Stimulated activated CD4-positive, alpha-beta T cell treated with anti-CD3 and anti-CD28 coated beads, Interleukin-2, amount 100 ng/mL, for 24 hours (primary cell): ENCODE measurements at places on chromosomes 7 and 10.

GRCh38 chr7:35658606-35659201 is 36.2 kb downstream of the HERPUD2 start:
- DNase-seq, result no peak

DNA sequence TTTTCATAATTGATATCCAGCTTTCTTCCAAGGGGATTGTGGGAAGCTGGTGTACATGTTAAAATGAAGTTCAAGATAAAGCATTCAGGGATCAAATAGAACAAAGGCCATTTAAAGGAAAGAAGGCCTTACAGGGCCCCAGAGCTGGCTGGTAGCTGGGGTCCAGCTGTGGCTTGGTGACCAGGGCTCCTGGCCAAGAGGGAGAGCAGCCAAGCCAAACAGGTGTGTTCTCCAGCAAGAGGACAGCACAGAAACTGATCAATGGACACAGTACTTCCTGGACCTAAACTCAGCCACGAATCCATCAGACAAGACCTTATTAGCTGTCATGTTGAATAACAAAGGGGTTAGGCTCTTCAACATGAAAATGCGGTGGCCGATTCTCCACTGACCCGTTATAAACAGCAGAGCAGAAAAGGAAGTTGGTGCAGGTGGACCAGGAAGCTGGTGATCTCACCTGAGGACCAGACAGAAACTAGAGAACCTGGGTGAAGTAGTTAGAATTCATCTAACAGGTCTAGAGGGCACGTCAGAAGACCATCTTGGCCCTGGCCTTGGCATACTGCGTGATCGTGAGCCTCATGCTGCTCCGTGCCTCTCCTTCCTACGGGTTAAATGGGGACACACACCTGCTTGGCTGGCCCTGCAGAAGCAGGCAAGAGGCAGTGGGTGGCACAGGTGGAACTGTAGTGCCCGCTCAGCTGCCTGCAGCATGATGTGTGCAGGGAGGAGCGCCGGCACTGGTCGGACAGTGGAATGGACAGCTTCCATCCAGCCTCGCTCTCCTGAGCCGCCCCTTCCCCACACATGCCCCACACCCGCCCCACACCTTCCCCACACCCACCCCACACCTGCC is 53.8 kb downstream of the PARP12 start:
- no peak for DNase-seq

GRCh38 chr7:144720149-144720548 is 115.7 kb downstream of the TPK1 start:
- DNase-seq, result no peak

DNA sequence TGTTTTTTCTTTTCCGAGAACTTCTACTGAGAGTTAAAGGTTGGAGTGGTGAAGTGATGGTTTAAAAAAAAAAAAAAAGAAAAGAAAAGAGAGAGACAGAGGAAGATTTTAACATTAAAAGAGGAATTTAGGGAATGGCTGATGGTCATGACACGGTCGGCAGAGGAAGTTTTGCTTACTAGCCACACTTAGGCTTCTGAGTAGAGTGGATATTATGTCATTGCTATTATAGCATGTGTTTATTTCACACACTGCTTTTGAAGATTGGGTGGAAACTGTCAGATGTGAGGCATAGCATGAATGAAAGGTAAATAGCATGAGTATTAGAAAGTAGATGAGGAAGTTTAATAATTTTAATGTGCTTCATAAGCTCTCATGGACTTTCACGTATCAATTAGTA is 2.5 kb downstream of the KAT6B start:
- DNase-seq, result no peak

DNA sequence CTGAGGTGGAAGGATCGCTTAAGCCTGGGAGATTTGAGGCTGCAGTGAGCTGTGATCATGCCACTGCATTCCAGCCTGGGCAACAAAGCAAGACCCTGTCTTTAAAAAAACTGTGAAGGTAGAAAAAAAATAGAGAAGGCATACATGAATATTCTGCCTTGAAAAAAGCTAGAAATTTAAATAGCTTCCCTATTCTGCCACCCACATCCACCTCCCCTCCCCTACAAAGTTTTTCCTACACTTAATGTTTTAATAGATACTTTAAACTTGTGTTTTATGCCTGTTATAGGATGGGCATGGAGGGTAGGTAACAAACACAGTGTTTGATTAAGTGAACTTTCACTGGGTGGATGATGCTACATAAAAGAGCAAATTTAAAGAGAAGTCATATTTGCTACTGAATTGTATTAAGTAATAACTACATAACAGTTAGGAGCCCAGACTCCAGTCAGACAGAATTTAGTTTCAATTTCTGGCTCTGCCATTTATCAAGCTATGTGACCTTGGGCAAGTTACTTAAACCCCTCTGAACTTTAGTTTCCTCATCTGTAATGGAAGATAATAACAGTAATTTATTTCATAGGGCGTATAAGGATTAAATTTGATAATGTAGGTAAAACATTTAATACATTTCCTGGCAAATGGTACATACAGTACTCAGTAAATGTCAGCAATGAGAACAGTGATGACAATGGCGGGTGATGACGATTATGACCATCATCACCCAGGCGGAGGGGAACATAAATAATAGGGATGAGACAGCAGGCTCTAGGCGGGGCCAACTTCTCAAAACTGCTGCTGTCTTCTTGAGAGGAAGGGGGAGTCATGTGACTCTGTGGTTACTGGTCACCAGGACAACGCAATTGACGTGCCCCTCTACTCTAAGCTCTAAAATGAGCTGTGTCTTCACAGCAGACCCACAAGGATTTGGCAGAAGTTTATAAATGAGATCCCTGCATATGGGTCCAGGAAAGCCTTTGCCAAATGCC is 15.8 kb downstream of the DNMBP start:
- peak; percentile 49 for DNase-seq

GRCh38 chr10:30294476-30295240 is 54.4 kb downstream of the MTPAP start:
- no peak for DNase-seq

DNA sequence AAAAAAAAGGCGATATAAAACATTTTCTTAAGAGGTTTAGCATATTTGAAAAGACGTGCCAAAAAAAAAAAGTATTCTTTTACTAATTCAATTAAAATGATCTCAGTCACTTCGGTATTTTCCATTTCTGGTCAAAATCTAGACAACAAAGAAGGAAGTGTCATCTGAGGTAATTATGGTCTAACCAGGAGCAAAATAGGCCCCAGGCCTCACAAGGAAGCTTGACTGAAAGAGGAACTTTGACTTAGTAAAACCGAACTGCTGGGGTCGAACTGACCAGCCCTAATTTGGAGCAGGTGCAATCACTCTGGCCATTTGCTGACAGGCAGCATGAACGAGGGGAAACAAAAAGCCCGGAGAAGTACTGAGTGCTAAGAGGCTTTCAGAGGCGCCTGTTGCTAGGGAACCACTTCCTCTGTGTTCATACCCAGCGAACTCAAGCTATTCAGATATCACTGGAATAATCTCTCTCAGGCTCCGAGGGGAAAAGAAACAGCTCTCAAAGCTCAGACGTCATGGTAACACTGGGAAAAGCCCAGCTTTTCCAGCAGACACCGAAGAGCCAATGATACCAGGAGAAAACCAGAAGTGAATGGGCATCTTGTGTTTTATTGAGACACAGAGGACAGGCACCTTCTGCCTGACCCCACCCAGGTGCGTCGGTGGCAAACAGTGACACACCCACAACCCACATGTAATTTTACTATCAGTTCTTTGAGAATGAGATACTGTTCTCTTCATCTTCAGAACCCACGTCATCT is 126.5 kb downstream of the FAM107B start:
- peak; percentile 61 for DNase-seq

DNA sequence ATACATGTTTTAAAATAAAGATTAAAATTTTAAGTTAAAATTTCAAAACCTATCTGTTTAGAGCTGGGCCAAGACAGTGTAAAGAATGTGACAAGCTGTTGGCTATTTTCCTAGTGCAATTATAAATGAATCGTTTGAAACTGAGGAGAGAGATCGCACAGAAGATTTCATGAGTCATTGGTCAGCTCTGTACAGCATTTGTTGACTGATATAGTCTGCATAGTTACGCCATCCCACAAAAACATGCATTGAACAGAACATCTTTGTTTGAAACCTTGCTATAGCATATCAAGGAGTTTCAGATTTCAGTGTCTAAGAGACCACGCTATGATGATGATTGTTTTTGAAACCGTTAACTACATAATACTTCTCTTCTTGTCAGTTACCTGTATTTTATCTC is 1.3 kb upstream of the C10orf67 start:
- DNase-seq, result no peak

- peak; percentile 42 for DNase-seq
Measured at GRCh38 chr7:150685219-150686029, at the start of gene GIMAP2. Gene GIMAP2 (plus strand): TSS chr7:150685706. CDS start chr7:150687060, 1,354 bp downstream.

GRCh38 chr10:5502061-5502521 is 2.7 kb upstream of the CALML5 start:
- DNase-seq, result no peak

DNA sequence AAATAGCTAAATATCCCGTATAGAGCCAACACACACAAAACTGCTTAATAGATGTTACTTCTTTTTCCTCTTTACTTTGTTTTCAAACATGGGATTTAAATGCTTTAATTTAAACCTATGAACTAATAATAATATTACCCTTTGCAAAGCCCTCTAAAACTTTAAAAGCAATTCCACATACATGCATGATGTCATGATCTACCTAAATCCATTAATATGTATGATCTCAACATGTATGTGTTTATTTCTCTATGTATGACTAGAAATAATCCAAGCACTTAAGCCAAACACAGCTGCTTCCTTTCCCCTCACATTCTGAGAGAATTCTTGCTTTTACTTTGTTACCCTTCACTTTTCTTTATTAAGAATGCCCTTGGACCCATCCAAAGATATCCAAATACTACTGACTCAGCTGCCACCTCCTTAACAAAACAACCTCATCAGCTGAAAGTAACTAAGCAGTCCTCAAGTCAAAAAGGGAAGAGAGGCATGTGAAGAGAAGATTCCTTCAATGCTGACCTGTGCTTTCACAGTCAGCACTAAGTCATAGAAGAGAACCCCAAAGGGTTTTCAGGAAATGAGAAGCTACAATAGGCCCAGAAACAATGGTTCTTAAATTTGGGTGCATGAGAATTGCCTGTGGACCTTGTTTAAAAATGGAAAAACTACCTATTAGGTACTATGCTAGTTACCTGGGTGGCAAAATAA is 266.4 kb upstream of the LRGUK start:
- DNase-seq, result no peak

GRCh38 chr7:75951506-75951905 is 36.6 kb downstream of the POR start:
- DNase-seq, result no peak

- no peak for DNase-seq
Measured at GRCh38 chr10:99628923-99629624, 8.8 kb upstream of the SLC25A28 start.

GRCh38 chr7:28483908-28484605 is 71.7 kb downstream of the CREB5 start:
- DNase-seq, result no peak

DNA sequence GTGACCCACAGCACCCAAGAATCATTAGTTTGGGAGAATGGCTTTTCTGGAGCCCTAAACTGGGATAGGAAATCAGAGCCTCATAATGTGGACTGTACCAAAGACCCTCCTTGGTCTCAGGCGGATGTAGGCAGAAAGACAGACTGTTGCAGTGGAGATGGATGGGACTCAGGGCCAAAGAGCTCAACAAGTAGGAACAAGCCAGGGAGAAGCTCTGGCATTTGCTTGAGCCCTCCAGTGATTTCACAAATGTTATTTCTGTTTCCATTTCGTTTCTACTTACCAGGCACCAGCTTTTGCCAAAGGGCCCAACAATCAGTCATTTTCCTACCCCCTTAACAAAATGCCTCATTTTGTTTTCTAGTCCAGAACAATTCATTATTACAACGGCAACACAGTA is 762.7 kb downstream of the KCNMA1 start:
- no peak for DNase-seq

- no peak for DNase-seq
Measured at GRCh38 chr10:119613741-119614140, 17.0 kb upstream of the TIAL1 start.

GRCh38 chr7:129375141-129375938 is 58.9 kb upstream of the STRIP2 start:
- no peak for DNase-seq

- peak; percentile 97 for DNase-seq
Measured at GRCh38 chr7:7640221-7641128, at the start of gene UMAD1. Gene UMAD1 (plus strand): TSS chr7:7640752. CDS start chr7:7673372, 32,620 bp downstream.

GRCh38 chr10:25820874-25821273 is 113.2 kb upstream of the MYO3A start:
- DNase-seq, result no peak

DNA sequence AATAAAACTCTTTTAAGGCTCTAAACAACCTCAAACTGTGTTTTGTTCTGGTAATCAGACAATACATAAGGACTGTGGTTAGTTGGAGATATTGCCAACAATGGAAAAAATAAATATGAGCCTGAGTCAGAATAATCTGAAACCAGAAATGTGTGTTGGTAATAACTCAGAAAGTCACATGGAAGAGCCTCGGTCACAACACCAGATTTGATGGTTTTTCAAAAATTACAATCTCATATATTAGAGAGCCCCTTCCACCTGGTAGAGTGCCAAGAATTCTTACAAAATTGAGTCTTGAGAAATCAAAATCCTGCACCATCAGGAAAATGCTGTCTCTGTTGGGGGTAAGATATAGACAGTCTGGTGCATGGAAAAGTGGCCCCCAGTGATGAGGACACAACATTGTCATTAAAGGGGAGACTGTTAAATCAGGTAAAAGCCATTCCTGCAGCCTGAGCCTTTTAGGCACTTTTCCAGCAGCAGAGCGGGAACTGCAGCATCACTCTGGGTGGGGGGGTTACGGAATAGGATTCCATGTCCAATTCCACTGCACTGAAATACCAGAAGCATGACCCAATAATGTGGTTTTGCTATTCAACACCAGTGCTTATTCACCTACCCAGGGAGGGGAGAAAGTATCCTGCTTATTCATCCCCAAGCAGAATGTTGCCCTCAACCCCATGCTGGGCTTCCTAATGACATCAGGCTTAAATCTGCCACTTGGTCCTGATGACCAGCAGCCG is 9.5 kb upstream of the ADAM12 start:
- no peak for DNase-seq

DNA sequence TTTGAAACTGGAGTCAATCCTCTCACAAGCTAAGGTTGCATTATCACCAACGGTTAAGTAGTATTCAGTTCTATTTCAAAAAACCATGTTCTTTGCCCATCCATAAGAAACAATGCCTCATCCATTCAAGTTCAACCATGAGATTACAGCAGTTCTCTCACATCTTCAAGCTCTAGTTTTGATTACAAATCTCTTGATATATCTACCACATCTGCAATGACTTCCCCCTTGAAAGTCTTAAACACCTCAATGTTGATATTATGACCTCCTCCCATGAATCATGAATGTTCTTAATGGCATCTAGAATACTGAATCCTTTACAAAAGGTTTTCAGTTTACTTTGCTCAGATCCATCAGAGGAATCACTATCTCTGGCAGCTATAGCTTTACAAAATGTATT is 81.8 kb downstream of the JMJD1C start:
- no peak for DNase-seq

DNA sequence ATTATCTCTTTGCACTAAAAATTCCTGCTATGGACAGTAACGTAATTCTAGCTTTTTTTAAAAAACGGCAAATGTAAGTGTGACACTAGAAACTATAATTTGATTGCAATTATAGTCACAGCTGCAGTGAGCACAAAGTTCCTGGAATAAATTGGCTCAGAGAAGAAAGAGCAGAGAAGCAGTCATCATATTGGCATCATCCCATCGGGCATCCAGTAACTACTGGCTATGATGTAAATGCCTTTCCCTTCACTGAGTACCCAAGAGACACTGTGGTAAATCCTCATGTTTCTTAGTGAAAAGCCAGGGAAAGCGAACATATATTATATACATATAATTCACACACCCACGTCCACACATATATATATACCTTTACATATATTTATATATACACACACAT is 43.6 kb downstream of the PIP4K2A start:
- no peak for DNase-seq

- no peak for DNase-seq
Measured at GRCh38 chr7:1142051-1142635, 17.9 kb downstream of the ZFAND2A start.
